ENCODE measurements at places on chromosomes 3 and 15. TPM values are rescaled to one million over a fixed set of nuclear protein-coding genes. Genes with fewer than 3 reads are reported as not detected.

- peak; percentile 33 for DNase-seq
Measured at GRCh38 chr3:149494022-149494758, 19.7 kb downstream of the TM4SF4 start.

GRCh38 chr3:76679541-76679940, 360.4 kb upstream of the ROBO2 start:
- peak; percentile 85 for DNase-seq

DNA sequence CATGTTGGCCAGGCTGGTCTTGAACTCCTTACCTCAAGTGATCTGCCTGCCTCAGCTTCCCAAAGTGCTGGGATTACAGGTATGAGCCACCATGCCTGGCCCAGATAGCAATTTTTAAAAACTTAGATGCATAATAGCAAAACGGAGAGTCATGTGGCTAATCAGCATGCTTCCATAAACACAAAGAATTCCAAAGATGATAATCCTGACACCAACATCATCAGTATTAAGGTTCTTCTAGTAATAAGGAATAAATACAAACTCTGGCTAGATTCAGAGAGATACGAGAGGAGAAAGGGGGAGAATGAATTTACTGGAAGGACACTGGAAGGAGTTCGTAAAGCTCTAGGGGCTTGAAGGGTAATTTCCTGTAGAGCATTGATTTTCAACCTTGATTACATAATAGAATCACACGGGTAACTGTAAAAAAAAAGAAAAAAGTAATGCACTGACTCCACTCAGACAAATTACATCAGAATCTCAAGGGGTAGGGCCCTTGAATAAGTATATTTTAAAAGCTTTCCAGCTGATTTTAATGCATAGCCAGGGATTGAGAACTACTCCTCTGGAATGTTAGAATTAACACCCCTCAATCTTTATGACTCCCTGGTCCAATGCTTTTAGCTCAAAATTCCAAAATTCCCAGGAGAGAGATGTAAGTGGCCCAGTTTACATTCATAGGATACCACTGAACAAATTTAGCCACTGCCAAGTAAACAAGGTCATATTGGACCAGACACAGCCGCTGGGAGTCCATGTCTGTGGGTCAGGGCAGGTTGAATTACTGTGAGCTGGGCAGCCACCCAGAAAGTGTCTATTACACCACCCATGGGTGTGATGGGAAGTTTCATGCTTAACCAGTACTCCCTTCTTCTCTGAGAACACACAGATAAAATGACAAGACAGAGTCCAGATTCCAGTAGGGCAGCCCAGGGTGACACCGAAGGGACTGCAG, 243.9 kb downstream of the TBL1XR1 start:
- DNase-seq: no peak

DNA sequence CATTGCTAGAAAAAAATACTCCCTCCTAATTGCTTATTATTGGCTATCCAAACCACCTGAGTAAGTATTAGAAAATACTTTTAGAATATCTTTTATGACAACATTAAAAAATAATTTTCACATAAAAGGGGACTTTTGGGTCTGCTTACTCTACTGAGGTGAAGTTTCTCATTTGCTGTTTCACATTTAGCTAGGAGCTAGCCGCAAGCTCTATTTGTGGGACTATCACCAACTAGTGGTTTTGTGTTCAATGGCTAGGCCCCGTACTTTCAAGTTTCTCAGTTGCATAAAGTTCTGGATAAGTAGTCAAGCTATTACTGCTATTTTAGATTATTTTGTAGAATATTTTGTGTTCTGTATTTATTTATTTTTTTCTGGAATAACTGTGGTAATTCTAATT, 244.2 kb upstream of the SLITRK3 start:
- no peak for DNase-seq

- DNase-seq: no peak
Measured at GRCh38 chr15:69318033-69318432, 19.3 kb downstream of the PAQR5 start.

GRCh38 chr3:187717572-187717971, 15.2 kb upstream of the RTP2 start:
- no peak for DNase-seq

GRCh38 chr15:80915472-80915871, 74.1 kb downstream of the MESD start:
- no peak for DNase-seq

- no peak for DNase-seq
Measured at GRCh38 chr3:68403741-68404140, 528.6 kb downstream of the TAFA4 start.

- DNase-seq: no peak
Measured at GRCh38 chr15:81223346-81223971, 26.8 kb downstream of the IL16 start.

DNA sequence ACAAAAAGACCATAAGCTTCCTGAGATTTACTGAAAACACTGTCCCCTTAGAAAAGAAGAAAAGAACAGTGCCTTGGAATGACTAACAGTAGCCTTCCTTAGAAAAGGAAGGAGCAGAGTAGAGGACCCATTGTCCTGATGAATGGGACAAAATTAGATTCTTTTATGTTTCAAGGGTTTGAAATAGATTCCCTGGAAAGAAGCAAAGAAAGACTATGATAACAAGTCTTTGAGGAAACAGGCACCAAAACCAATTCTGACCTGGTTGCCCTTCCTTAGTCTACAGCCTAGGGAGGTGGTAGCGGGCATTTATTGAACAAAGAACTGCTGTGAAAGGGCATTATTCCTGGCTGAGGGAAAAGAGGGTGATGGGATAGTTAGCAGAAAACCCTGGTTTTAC, 1024.8 kb downstream of the TBL1XR1 start:
- no peak for DNase-seq

DNA sequence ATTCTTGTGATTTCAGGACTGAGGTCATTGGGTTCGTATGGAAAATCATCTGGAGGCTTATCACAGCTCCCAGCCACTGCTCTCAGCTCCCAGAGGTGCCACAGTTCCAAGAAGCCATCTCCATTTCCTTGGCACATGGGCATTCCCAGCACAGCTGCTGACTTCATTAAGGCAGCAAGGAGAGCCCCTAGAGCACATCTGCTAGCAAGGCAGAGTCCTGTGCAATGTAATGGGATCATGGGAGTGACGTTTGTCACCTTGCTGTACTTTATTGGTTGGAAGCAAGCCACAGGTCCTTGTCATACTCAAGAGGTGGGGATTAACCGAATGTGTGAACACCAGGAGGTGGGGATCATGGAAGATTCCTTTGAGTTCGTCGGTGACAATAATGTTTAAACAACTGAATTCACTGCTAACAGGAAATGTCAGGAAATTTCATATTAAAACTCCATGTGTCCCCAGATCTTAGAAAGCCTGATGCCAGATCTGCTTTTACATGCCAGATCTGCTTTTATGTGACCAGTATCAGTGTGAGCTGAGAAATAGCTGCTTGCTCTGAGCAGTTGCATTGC, 148.8 kb downstream of the GABRG3 start:
- DNase-seq: no peak

- DNase-seq: no peak
Measured at GRCh38 chr3:148262980-148263379, 434.7 kb upstream of the AGTR1 start.

- peak; percentile 52 for DNase-seq
Measured at GRCh38 chr15:69954666-69955065, 143.1 kb downstream of the TLE3 start.

- DNase-seq: peak; percentile 33
Measured at GRCh38 chr3:149936812-149937230, 33.9 kb downstream of the PFN2 start.

DNA sequence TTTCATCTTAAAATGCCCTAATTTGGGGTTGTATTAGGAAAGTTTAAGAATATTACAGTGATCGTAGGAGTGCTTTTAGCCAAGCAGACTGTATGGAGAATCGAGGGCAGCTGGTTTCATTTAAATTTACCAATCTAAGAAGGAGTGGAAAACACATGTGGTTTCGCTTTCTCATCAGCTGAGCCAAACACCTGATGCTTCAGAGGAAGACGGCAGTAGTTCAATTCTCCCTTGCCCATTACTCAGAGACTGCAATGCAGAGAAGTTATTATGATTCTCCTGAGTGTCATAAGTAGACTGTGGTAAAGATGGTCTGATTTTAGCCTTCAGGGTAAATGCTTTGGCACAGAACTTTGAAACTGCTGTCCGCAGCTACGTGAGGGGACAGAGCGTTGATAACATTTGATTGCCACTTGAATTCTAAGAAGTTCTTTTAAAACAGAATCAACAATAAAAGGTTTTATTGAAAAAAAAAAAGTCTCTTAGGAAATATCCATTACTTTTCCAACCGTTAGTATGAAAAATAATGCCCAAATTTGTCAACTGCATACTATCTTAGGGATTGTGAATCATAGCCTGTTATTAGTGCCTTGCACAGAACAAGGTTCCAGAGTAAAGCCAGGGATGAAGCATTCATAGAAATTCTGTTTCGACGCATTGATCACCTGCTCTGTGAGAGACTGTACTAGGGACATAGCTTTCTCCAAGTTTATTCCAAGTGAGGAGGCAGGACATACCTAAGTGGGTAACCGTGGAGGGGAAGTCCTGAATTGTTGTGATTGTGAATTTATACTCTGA, 25.6 kb downstream of the LYSMD4 start:
- no peak for DNase-seq

- peak; percentile 88 for DNase-seq
Measured at GRCh38 chr15:73700041-73700842, 16.1 kb downstream of the CD276 start.

- no peak for DNase-seq
Measured at GRCh38 chr3:132847849-132848625, 125.8 kb upstream of the NPHP3 start.

DNA sequence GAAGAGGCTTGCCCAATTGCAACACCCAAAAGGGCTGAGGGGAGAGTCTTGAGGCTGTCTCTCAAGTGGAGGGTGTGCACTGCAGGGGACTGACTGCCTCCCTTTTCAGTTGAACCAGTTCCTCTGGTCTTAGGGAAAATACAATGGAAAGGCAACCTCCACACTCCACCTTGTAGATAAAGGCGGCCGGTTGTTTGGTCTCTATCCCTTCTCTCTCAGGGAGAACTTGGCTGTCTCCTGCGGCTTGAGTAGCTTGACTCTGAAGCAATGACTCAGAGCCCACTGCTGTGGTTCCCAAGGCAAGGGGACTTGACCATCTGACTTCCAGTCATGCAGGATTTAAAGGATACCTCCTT, 143.2 kb upstream of the UMPS start:
- no peak for DNase-seq

GRCh38 chr15:56367156-56367555, 1.9 kb downstream of the TEX9 start:
- DNase-seq: no peak

LZTFL1 gene
- total RNA-seq: 46.5 TPM

RTP3 gene
- total RNA-seq: not detected

CHRFAM7A gene
- total RNA-seq: 9.0 TPM

GHSR gene
- 0.17 TPM for total RNA-seq

BNC1 gene
- 0.69 TPM for total RNA-seq
